ENCODE measurements at places on chromosomes 4 and X.

DNA sequence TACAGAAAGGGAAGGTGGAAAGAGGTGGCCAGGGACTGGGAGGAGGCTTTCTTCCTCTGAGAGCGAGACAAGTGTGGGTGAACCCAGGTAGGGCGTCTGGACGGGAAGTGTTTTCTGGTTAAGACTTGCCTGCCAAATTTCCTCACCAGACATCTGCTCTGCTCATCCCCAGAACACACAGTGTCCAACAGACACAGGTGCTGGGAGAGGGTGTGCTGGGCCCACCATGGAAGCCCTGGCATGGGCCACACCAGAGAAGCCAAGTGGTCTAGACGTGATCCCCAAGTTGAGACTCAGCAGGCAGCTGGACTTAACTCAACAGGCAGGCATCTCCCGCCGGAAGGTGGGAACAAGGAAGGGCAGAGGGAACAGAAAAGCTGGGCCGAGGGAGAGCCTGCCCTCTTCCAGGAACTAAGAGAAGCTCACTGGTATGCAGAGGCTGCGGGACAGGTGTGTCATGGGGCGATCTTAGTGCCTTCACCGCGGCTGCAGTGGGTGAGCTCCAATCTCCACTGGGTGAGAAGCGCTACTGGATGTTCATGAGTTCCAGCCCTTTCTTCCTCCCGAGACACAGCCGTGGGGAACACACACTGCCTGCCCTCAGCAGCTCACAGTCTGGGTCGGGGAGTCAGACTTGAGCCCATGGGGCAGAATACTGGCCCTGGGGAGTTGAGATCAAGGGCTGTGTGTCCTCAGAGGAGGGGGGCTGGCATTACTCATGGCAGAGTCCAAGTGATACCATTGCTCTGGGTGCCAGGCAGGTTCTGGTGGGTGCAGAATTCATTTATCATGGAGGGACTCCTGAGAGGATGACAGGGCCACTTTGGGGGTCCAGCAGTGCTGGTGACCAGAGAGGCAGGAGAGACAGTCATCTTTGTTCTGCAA lies 110.2 kb downstream of the CPZ start:
- DNase-seq = no peak

DNA sequence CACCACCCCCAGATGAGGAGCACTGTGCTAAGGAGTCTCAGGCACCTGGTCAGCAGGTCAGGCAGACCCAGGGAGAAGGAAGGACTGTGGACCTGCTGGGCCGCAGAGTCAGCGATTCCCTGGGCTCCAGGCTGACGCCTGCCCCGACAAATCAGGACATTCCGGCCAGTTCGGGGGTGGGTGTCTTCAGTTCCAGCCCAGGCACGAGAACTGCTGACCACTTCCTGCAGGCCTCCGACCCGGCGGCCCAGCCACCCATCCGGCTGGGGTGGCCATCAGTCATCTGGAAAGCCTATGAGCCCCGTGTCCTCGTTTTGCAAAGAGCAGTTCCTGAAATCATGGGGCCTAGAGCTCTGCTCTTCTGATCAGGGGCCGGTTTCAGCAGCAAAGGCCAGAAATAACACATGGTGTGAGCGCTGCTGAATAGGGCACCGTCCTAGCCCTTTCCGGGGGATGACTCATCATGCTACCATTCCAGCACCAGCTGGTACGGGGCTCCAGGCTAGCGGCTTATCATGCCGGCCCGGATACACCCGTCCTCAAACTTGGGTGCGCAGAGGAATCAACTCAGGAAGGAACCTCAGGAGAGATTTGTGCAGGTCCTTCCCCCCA lies 7.8 kb upstream of the SH3TC1 start:
- DNase-seq = no peak

DNA sequence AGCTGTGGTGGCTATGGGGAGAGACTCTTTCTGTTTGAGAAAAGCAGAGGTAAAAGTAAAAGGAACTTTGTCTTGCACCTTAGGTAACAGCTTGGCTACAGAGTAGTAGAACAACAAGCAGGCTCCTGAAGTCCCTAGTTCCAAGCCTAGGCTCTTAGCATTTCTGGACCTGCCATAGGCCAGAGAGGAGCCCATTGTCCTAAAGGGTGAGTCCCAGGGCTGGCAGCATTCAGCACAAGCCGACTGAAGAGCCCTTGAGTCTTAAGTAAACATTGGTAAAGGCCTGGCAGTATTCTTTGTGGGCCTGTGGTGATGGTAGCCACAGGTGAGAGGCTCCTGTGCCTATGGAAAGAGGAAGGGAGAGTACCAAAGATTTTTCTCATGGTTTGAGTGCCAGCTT lies 38.2 kb downstream of the CSN3 start:
- DNase-seq = no peak

DNA sequence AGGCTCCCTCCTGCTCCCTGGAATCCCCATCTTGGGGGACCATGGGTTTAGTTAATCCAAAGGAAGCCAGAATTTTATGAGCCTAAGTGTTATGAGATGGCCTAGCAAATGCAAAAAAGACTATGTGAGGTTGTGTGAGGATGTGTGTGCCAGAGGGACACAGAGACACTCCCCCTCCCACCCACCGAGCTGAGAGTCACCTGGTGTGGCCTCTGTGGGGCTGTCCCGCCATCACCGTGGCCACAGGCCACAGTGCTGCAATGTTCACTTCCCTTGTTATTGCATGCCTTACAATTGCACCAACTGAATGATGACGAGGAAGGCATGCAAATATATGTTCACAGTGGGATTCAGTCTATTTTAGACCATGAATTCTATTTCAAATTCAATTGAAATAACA lies 601 bp upstream of the FGFBP2 start:
- peak; percentile 45 for DNase-seq

All from activated CD4-positive, alpha-beta T cell treated with anti-CD3 and anti-CD28 coated beads, Interleukin-2, amount 10 ng/mL, durations not matched to agents 7 days and 5 days (primary cell).